ENCODE measurements at places on chromosomes 3 and 15.

DNA sequence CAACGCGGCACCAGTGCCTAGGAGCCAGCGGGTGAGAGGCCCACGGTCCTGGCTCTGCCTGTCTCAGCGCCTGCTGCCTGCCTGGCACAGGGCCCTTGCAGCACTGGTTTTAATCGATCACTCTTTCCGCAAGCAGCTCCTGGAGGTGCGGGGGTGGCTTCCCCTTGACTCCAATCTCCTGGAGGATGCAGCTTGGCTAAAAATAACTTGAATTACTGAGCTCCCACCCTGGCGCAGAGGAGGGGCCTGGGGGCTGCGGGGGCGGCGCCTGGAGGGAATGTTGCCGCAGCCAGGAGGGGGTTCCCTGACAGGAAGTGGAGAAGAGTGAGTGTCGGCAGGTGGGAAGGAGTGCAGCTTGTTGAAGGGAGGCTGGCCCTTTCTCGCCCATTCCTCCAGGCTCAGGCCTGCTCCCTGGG is 9.9 kb upstream of the RPL29 start:
- peak; percentile 67 for DNase-seq

- DNase-seq = no peak
Measured at GRCh38 chr3:36920884-36921567, 23.8 kb downstream of the TRANK1 start.

GRCh38 chr15:28952666-28953491 is 67.1 kb downstream of the APBA2 start:
- no peak for DNase-seq

DNA sequence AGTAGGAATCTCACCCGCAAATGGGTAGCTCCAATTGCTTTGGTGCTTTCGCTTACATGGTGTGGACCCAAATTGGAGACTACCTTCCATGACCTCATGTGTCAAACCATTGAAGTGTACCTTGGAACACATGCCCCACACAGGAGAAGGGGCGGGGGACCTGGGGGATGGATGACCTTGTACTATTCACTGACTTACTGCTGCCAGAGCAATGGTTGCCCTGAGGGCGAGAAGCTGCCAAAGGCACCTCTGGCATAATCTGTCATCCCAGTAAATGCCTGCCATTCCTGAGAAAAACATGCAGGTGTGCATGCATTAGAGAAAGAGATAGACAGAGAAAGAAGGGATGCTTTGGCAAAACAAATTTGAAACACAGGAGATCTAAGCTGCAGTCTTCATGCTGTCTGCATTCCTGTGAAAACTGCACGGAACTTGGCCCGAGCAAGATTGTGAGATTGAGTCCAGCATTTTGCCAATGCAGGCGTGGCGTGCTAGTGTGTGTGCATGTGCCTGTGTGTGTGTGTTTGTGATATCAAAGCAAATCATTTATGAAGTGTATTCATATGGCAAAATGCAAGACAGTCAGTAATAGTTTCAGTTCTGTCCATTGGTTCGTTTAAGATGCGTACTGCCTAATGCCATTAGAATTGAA is 219.5 kb upstream of the MDFIC2 start:
- DNase-seq = no peak

DNA sequence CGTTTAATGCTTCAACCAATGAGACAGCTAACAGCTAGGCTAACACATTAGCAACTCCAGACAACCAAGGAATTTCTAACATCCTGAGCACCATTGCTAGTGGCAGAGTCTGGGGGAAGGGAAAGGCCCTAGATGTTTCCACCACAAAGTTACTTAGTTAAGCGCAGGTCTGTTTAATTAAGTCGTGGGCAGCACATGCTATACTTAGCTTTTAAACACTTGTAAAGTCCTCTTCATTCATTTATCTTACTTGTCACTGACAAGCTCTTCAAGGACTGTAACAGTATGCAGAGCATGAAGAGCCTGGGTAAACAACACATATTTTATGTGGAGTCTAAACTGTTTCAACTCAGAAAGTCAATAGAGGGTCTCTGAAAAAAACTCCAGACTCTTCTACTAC is 221.1 kb upstream of the WNT5A start:
- no peak for DNase-seq

DNA sequence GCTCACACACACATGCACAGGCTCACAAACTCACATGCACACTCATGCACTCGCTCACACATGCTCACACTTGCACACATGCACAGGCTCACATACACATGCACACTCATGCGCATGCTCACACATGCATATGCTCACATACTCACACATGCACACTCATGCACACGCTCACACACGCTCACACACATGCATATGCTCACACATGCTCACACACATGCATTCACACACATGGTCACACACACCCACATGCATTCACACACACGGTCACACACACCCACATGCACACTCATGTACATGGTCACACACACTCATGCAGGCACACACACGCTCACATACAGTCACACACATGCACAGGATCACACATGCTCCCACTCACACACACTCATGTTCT is 132.8 kb upstream of the SMAD3 start:
- DNase-seq = no peak

DNA sequence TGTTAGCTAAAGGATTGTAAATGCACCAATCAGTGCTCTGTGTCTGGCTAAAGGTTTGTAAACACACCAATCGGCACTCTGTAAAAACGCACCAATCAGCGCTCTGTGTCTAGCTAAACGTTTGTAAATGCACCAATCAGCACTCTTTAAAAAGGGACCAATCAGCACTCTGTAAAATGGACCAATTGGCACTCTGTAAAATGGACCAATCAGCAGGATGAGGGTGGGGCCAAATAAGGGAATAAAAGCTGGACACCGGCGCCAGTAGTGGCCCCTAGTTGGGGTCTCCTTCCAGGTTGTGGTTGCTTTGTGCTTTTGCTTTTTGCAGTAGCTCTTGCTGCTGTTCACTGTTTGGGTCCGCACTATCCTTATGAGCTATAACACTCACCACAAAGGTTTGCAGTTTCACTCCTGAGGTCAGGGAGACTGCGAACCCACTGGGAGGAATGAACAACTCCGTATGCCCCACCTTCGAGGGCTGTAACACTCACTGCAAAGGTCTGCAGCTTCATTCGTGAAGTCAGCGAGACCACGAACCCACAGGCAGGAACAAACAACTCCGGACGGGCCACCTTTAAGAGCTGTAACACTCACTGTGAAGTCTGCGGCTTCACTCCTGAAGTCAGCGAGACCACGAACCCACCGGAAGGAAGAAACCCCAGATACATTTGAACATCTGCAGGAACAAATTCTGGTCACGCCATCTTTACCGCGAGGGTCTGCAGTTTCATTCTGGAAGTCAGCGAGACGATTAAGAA is 1.1 kb upstream of the SUCLG2 start:
- DNase-seq = no peak

DNA sequence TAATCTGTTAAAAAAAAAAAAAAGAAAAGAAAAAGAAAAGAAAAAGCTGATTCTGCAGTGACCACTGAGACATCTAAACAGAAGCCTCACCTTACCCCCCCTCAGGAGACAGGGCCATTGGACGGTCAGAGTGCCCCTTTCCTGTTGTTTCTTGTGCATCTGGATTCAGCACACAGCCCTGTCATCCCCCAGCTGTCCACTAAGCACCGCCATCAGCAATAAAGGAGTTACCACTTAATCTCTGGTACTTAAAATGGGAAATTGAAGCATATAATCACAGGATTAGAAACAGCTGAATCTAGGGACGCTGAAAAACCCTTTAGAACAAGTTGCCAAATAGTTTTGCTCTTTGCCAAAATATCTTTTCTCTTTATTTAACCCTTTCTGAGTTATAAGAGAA is 62.5 kb downstream of the TRIM69 start:
- DNase-seq = no peak

DNA sequence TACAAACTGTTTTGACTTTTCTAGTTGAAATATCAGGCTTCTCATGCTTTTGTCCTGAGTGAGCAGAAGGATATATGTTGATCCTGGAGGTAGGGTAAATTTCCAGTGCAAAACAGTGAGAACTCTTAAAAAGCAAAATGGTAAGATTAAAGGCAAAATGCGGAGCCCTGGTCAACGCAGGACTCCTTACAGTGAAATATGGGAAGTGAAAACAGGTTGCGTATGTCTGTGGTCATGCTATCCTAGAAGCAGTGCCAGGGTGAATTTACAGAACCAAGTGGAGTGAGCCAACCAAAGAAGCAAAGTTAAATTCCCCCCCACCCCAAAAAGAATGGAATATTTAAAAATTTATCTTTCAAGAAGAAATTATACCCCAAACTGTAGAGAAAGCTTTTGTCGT is 256.4 kb downstream of the NR2F2 start:
- DNase-seq = no peak

DNA sequence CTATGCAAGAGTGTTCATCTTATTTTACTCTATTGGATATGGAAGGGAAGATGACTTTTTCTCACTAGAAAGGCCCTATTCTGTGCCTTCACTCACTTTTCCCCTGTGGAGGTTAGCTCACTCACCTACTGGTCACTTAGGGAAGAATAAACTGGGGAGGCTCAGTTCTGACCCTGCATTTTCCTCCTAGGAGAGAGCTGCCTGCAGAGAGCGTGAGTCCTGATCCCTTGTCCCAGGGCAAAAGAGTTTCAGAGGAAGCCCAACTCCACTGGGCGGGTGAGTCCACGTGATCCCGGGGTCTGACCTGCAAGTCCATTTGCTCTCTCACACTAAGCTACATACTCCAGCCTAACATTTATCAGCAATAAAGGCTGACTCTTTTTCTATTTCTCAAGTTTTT is 8.4 kb downstream of the MORC1 start:
- no peak for DNase-seq

GRCh38 chr3:172824229-172824628 is 73.7 kb downstream of the ECT2 start:
- no peak for DNase-seq

DNA sequence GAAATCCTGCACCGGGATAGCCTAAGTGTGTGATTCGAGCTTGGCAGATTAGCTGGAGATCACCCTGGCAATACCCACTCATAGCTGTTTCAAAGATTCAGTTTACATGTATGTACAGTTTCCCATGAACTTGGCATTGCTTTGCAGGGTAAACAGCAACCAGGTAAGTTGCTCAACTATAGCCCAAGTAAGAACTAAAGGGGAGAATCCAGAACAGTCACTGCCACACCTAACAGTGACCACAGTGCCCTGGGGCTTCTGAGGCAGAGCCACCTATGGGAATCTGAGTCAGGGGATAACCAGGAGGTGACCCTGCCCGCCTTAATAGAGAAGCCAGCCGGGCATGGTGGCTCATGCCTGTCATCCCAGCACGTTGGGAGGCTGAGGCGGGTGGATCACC is 15.9 kb downstream of the CDAN1 start:
- no peak for DNase-seq

- DNase-seq = no peak
Measured at GRCh38 chr3:100288288-100288894, 27.6 kb downstream of the TBC1D23 start.

GRCh38 chr3:48243886-48244285 is 3.0 kb downstream of the ZNF589 start:
- DNase-seq = no peak

- DNase-seq = no peak
Measured at GRCh38 chr3:9222956-9223639, 26.3 kb downstream of the SRGAP3 start.

DNA sequence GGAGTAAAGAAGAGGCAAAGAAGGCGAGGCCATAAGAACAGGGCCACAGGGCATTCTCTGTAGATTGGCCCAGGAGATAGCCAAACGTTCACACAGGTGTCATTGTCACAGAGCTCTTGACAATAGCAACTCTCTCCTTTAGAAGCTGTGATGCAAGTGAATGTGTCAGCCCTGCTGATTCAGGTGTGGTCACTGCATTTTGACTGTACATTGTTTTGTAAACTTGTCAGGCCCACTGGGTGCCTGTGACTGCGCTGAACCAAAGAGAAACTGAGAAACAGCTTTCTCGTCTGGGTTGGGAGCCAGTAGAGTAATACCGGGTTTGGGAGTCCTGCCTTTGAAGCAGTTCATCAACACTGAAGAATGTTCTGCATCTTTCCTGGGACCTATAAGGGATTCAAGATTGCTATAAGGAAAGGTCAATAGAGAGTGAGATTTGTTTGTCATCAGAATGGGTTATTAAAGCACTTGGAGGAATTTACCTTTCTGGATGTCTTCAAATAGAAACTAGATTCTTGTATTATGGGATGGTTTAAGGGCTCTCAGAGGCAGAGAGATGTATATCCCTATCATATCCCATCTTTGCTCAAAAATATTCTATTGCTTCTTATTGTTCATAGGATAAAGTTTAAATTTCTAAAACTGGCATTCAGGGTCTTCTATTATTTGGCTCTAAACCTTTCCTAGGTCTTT is 45.4 kb downstream of the TMEM45A start:
- DNase-seq = no peak

GRCh38 chr15:70077188-70078147 is 20.2 kb downstream of the TLE3 start:
- no peak for DNase-seq

DNA sequence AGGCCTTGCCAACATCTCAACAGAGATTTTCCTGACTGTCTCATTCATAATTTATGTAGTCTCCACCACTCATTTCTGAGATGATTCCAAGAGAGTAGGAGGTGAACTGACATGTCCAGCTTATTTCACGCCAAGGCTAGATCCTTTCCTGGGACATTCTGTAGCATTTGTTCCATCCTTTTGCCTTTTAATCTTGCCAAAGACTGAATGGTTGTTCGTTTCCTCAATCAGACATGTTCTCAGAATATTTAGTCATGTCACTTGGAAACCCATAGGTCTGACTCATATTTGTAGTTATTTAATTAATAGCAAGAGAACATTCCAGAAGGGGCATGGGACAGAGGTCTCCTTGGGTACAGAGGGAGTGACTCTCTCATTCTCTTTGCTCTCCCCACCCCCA is 80.9 kb downstream of the DHX36 start:
- no peak for DNase-seq

DNA sequence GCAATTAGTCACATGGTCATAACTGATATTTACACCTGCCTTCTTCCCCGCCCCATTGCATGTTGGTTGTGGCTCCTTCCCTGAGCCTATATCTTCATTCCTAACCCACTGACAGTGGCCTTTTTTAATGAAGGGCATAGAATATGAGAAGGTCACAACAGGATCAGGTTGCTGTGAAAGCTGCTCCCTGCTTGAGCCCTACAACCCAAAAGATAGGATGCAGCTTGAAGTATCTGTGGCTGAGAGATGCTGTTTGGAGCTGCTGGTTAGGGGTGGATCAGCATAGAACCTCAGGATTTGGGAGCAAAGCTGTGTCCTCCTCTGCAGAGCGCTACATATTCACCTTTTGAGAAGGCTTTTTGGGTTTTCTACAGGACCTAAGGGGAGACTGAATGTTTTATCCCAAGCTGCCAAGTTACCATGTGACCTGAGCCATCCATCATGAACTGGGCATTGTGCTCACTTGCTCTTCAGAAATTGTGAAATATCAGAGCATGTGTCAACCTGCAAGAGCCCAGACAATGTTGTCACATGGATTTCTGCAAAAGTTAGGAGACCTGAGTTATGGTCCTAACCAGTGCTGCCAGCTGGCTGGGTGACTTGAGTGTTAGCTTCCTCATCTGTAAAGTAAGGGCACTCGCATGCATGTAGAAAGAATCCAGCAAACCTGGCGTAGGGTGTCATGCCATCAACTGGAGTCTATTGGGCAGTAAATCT is 49.8 kb upstream of the ARL8B start:
- DNase-seq = no peak

- DNase-seq = no peak
Measured at GRCh38 chr3:29899021-29899420, 618.1 kb downstream of the RBMS3 start.

Measured in renal cortex interstitium (tissue), 15 donors.